Stimulated activated CD8-positive, alpha-beta memory T cell treated with anti-CD3 and anti-CD28 coated beads, Interleukin-4, amount 100 ng/mL, for 4 hours (primary cell): ENCODE measurements at places on chromosomes 11 and 22.

DNA sequence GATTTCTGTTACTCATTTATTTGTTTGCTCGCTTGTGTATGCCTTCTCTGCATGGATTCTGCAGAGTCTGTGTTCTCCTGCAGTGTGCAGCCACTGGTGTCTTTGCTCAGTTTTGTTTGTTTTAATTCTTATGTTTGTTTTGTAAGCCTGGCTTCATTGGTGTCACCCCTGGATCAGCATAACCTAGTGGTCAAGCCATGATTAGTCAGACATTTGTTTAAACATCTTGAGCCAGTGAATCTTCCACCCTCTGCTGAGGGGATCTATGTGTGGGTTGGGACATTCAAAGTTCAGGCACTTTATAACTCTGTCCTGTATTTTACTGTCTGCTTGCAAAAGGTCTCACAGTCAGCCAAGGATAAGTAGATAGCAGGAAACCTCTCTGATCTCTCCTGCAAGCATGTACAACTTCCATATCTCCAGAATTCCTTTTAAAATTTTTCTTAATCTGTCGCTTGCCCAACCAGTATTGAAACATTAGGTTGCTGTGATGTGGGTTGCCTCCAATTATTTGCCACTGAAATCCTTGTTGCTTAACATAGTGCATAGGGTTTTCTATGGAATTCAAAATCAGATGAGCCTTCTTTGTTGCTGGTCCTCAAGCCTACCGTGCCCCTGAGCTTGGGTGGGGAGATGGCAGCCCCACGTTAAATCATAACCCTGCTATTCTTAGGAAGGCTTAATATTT, 86.8 kb downstream of the KCNQ1OT1 start:
- DNase-seq: no peak

- DNase-seq: no peak
Observed at GRCh38 chr11:109696191-109696897, 274.4 kb downstream of the C11orf87 start.

GRCh38 chr11:87265979-87266378, 228.2 kb downstream of the TMEM135 start:
- no peak for DNase-seq

- no peak for DNase-seq
Observed at GRCh38 chr22:45667486-45667885, 4.1 kb upstream of the ATXN10 start.

GRCh38 chr11:5548440-5548839, at the start of gene OR52H1:
Gene OR52H1 (minus strand): TSS chr11:5548540. CDS start chr11:5545505, 3,035 bp downstream.
- no peak for DNase-seq
